ENCODE measurements at places on chromosomes 7 and 10. TPM values are rescaled to one million over a fixed set of nuclear protein-coding genes. Genes with fewer than 3 reads are reported as not detected.

The SRPK2 gene
- total RNA-seq = 116 TPM

- no peak for DNase-seq
These were observed 3.7 kb upstream of the SPACDR start for GRCh38 chr7:100467638-100468373.

The PTPN20 gene
- 8.6 TPM for total RNA-seq

- DNase-seq = no peak
These were observed 496.4 kb downstream of the KIF20B start for GRCh38 chr10:90197766-90198165.

DNA sequence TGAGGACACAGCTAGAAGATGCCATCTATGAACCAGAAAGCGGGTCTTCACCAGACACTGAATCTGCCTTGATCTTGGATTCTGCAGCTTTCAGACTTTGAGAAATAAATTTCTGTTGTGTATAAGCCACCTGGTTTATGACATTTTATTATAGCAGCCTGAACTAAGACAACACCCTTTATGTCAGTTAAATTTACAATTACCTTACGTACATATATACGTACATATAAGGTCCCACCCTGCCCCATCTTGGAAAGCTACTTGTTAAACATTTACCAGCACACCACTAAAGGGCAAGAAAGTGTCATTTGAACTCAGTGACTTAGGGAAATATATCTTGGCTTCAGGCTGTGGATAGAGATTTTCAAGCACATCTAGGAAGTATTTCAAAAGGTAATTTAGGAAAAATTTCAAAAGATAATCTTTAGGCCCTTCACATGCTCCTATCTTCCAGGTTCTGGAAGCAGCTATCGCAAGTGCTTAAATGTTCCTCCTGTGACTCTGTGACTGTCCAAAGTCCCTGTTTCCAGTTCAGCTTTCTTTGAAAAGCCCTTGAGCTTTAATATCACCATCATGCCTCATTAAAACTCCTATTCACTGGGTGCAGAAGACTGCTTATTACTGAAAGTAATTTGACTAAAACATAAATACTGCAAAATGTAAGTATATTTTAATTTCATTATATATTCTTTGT lies 9.6 kb upstream of the SRI start:
- DNase-seq = no peak

- no peak for DNase-seq
These were observed 41.0 kb downstream of the PRF1 start for GRCh38 chr10:70561558-70561957.

The GIMAP4 gene
- total RNA-seq = 43.9 TPM

GRCh38 chr7:6193709-6194108 lies 78.7 kb downstream of the CYTH3 start:
- DNase-seq = no peak

- no peak for DNase-seq
These were observed 106.0 kb upstream of the PDCD4 start for GRCh38 chr10:110765513-110766319.

DNA sequence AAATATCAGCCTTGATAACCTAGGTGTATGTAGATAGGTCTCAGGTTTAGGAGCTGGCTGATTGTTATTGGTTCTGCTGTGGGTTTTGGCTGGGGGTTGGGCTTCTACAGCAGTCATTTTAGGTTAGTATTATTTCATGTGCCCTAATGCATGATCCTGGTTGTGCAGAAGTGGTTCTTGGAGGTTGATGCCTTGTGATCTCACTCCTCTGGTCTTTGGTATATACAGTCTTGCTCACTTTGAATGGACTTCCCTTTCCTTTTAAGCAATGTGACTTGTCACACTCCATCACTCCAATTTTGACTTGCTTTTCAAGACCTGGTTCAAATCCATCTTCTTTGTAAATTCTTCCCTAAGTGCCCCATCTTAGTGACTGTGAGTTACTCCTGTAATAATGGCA lies 188.9 kb downstream of the LRMDA start:
- no peak for DNase-seq

DNA sequence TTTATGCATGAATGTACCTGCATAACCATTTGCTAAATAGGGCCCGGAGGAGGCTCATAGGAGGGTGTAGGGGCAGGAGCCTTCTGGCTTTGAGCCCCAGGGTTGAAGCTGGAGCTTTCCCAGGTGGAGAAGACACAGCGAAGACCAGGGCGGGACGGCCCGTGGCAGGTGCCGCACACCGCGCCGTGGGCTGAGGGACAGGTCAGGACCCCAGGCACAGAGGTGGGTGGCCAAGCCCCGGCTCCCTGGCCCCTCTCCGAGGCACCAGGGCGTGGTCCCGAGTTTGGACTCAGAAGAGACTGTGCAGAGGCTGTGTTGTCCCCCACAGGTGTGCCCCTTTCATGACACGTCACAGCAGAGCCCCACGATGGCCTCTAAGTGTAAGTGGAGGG lies 56.5 kb downstream of the PWWP2B start:
- no peak for DNase-seq

The HTR5A gene
- total RNA-seq = not detected

DNA sequence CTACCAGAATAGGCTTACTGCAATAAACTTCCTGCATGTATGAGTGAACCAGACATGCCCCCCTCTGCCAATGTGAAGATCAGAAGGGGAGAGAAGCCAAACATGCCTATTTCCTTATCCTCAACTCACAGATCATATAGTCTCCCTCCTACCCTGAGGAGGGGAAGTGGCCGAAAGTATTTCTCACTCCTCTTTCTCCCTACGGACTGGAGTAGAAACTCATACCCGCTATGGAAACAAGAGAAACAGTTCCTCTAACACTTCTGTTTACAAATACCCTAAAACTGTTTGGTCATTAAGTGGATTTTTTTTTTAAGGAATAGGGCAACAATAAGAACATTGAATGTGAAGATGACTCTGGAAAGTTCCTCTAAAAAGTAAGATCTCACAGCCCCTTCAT lies 31.4 kb downstream of the CCNJ start:
- no peak for DNase-seq

DNA sequence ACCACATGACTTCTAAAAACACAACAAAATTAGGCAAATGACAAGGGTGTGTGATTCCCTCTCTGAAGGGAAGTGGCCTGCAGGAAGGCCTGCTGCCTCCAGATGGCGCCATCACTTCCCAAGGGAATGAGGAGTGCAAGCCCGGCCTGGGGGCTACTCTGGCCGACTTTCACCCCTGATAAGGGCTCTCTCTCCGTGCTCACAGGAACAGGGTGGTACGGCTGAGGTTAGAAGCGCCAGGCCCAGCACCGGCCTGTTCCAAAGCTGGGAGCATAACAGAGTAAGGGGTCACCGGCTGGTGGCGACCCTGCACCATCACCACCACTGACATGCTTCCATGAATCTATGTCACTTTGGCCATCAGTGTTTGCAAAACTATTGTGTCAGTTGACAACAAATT lies 13.1 kb downstream of the RBP3 start:
- DNase-seq = no peak

- DNase-seq = peak; percentile 52
These were observed 375.0 kb downstream of the TYW1 start for GRCh38 chr7:67371429-67372305.

All from urinary bladder (tissue), 4 donors.